ENCODE measurements at places on chromosomes 12 and 14.

GRCh38 chr12:113620437-113620976 lies 148.8 kb upstream of the LHX5 start:
- no peak for DNase-seq

GRCh38 chr14:68309616-68310015 lies 483.3 kb downstream of the ZFP36L1 start:
- DNase-seq, result no peak

GRCh38 chr12:6457220-6457945 lies 5.5 kb downstream of the TAPBPL start:
- DNase-seq, result no peak

DNA sequence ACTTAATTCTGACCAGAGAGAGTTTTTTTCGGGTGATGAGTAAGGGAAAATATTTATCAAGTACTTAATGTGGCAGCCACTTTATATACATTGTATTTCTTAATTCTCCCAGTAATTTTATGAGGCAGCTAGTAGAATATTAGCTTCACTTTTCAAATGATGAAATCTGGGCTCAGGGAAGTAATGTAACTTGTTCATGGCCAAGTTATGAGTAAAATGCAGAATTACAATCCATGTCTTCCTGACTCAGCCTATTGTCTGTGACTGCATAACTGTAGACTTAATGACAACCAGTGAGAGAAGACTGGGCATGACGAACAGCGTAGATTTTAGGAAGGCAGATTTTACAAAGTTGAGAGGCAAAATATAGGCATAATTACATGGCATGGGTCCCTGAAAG lies 106.7 kb upstream of the MIS18BP1 start:
- DNase-seq, result no peak

DNA sequence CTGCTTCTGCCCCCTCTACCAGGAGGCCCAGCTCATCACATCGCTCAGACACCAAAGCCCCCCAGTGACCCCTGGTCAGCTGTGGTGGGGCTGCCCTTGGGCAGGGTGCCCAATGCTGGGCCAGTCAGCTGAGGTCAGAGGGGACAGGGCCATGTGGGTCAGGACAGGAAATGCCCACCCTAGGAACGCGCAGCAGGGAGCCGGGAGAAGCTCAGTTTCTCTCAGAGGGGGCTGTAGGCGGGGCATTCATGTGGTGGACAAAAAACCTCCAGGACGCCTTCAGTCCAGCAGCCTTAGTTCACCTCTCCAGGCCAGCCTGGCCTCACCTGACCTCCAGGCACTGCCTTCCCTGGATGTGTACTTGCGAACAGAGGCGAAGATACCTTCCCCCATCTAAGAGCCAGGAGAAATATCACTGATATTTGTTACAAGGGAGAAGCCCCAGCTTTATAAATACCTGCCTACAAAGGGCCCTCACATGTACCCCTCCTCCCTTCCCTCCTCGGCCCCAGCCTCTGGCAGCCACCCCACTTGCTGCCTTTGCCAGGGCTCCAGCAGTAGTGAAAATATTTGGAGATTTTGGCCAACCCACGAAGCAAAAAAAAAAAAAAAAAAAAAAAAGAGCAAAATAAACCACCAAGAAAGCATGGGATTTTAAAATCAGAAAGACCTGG lies 41.9 kb upstream of the PLEKHG6 start:
- no peak for DNase-seq

GRCh38 chr14:96897184-96897583 lies 100.0 kb downstream of the VRK1 start:
- DNase-seq, result no peak

DNA sequence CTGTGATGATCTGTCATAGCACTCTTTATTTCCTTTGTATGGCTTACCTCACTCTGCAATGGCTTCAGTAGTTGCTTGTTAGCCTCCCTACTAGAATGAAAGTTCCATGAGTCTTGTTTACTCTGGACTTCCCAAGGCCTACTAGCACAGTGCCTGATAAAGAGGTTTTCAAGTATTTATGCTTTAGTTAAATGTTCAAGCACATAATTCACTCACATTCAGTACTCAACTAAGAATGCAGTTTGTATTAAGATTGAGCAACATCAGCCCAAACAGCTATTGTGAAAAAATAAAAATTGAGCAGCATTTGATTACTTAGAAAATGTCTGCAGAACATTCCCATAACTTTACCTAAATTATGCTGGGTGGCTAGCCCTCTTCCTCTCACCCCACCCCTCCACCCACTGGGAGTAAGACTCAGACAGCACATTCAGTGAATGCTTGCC lies 158.9 kb upstream of the AMIGO2 start:
- no peak for DNase-seq

- DNase-seq, result peak; percentile 55
These were observed 822 bp upstream of the POU6F1 start for GRCh38 chr12:51218607-51219161.

DNA sequence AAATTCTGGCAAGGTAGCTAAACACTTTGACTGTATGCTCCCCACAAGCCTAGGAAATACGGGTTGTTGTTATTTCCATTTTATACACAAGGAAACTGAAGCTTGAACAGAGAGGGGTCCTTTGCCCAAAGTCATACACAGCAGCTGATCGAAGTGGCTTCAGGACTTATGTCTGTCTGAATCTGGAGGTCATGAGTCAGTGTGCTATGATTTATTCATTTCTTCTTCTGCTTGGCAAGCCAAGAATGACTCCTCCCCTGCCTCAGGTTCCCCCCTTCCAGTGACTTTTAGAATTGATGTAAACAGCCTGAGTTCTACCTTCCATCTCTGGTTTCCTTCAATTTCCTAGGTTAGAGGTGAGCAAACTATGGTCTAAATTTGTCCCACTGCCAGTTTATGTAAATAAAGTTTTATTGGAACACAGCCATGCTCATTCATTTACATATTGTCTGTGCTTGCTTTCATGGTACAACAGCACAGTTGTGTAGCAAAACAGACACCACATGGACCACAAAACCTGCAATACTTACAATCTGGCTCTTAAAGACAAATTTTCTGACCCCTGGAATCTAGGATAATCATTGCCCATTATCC lies 34.9 kb upstream of the WSCD2 start:
- DNase-seq, result no peak
